ENCODE measurements at places on chromosomes 16 and 17.
A peak's percentile ranks its signal among the peaks of the same experiment; 100 is the strongest.

DNA sequence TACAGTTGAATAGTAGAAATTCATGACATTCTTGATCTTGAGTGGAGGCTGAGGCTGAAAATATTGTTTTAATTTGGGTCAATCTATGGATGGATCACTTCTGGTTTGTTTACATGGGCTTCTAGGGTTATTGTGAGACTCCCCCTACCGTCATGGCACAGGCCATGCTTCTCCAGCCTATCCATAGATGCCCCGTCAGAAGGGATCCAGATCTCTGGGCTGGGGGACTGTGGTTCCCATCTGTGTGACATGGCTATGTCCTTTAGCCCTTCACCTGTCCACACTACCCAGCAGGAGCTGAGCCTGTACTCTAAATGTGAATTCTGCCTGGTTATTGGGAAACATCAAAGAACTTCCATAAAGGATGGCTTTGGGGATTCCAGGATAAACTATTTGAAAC is 160.4 kb downstream of the ABCC12 start:
- DNase-seq = no peak

DNA sequence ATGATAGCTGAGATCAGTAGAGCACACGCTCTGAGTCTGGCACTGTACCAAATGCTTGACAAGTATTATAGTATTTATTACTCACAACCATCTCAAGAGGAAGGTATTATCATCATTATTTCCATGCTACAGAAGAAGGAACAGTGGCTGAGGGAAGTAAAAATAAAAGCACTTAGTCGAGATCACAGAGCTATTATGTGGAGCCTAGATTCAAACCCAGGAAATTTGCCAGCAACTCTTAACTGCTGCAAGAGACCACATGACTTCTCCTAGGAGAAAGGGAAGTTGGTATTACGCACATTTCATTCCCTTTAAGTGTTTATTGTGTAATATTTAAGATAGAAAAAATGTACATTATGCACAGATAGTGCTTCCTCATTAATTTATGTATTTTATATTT is 1.0 kb upstream of the RHOT1 start:
- DNase-seq = peak; percentile 75

- no peak for DNase-seq
These were observed 15.5 kb downstream of the CDH1 start for GRCh38 chr16:68752602-68753001.

DNA sequence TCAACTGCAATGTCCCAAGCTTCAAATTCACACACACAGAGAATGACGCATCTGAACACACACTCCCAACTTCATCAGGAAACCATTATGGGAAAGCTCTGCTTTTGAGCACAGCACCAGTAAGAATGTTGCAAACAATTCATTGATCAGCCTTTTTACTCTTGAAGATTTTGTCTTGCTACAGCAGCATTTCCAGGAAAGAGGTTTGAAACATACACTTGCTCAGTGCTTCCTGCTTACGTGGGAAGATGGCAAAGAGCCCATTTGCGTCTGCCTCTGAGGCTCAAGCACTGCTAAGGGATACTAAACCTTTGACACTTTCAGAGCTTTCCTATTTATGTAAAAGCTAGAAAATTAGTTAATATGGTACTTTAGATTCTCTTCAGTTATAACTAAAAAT is 77.2 kb upstream of the MON1B start:
- no peak for DNase-seq

DNA sequence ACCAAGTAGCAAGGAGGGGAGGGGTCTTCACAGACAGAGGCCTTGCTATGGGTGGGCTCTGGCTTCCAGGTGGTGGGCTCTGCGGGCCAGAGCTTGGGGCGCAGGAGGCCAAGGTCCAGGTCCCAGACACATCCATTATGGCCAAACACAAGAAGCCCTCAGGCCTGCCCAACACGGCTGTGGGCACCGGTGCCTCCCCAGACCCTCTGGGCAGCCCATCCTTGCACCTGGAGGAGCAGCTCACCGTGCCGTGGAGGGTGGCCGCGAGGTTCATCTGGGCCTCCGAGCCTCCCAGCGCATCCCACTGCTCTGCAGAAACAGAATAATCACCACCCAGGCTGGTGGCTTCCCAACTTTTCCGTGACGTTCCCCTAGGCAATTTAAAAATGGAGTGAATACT is 55.9 kb downstream of the TBC1D16 start:
- no peak for DNase-seq

GRCh38 chr16:58284469-58284868 is 10.4 kb downstream of the PRSS54 start:
- no peak for DNase-seq

GRCh38 chr16:8639694-8640093 is 18.2 kb downstream of the METTL22 start:
- DNase-seq = no peak

GRCh38 chr16:75064403-75065148 is 52.0 kb downstream of the LDHD start:
- peak; percentile 19 for DNase-seq

DNA sequence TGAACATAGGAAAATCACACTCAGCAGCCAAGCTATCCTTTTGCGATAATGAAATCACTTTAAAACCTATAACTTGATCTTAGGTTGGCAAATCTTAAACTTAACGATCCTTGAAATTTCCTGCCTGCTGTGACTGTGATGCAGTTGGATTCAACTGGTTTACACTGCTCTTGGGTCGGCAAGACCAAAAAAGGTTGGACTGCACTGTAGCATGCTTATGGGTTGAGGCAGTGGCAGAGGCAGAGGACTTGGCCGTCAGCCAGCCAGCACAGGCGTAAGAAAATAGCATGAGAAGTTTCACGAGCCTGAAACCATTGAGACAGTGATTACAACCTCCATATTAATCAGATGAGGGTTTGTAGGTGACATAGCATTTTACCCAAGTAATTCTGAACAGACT is 21.4 kb downstream of the WSB1 start:
- DNase-seq = no peak

DNA sequence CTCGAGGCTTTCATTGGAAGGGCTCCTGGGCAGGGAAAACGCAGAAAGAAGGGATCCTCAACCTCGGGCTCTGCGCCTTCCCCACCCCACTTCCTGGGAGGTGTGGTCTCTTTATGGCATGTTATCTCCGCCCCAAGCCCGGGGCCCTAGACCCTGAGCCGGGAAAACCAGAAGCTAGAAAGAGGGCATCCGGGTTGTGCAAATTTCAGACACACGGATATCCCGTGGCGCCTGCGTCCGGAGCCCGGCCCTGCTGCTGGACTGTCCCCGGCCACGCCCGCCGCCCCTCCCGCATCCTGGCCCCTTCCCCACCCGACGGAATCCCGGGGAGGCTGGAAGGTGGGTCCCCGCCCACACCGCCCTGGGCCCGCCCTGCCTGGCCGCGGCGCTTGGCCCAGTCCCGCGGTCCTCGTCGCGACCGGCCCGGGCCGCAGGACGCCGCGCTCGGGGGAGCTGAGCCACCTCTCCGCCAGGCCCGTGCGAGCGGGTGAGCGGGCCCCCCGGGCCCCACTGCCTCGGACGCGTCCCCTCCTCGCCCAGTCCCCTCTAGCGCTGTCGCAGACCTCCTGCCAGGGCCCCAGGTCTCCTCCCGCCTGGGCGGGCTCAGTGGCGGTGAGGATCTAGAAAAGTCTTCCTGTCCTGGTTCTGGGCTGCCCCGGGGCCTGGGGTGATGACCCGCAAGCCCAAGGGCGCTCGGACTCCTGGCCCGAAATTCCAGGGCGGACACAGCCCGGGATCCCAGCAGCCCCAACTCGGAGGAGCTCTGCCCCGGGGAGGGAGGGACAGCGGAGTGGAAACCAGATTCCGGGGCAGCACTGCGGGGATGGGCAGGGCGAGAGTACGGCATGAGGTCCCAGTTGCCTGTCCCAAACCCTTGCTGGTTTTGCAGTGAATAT is at the start of gene SLC16A5:
SLC16A5 (plus strand) TSS at position 397 of the 896 bp plus-strand sequence. CDS start 5,683 bp downstream, outside the sequence.
- DNase-seq = no peak

DNA sequence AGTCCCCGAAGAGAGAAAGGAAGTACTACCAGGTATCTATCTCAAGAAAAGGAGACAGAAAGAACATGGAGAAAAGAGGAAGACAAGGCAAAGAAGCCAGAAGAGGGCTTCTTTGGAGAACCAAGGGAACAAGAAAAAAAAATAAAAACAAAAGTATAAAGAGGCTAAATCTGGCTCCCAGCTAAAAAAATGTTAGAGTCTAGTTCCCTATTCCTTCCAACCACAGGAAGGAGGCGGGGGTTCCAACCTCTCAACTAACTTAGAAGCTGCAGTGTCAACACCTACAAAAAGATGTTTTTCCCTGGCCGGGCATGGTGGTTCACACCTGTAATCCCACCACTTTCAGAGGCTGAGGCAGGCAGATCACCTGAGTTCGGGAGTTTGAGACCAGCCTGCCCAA is 13.4 kb downstream of the UTP6 start:
- no peak for DNase-seq

GRCh38 chr17:16999931-17000625 is 28.2 kb upstream of the TNFRSF13B start:
- DNase-seq = no peak

Data from NCI-H2081 (cell line).